Kasumi-1 (cell line): ENCODE measurements at places on chromosomes 7 and 10.
A peak's percentile ranks its signal among the peaks of the same experiment; 100 is the strongest.

DNA sequence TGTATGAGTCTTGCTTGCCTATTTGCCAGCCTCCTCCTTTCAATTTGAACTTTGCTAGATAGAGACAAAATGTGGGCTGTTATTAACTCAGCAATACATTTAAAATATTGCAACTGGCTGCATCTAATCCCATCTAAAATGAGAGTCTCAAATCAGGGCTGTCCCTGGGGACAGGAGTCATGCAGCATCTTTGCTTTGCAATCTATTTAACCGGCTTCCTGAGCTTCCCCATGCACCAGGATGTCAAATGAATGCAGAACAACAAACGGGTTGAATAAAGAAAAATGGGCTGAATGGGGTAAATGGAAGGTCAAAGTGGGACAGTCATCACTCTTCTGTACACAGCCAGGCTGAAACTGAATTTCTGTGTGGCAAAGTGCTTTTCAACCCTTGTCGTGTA is 89.2 kb downstream of the AOAH start:
- no peak for DNase-seq

DNA sequence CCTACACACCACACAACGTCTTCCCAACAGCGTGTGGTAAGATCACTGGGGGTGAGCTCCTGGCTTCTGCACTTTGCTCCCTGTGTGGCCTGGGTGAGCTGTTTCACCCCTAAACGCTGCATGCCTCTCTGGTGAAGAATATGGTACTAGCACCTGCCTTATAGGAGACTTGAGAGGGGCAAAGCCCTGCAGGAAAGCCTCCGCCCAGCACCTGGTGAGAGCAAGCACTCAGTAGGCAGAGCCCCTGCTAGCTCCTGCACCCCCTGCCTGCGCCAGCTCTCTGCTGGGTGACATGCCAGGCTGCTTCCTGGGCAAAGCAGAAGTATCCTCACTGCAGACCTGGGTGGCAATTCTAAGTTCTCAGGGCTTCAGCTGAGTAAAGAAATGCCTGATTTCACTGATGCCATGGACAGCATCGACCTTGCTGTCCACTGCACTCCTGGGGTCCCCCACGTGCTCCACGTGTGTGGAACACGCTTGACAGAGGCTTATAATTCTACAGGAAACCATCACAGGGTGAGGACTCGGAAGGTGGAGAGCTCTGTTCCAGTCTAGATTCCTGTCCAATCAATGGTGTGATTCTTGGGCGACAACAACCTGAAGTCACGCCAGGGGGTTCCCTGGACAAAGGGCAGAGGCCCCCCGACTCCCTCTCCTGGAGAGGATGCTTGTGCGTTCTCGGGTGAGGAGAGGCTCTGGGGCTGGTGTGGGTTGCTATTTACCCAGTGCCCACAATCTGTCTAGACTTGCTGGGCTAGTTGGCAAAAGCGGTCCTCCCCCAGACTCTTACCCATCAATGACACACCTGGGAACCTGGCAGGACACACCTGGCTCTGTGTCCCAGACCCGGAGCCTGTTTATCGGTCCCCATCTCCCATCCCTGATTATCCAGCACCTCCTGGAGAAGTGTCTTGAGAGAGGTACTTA is 5.0 kb upstream of the CALML5 start:
- DNase-seq = no peak

DNA sequence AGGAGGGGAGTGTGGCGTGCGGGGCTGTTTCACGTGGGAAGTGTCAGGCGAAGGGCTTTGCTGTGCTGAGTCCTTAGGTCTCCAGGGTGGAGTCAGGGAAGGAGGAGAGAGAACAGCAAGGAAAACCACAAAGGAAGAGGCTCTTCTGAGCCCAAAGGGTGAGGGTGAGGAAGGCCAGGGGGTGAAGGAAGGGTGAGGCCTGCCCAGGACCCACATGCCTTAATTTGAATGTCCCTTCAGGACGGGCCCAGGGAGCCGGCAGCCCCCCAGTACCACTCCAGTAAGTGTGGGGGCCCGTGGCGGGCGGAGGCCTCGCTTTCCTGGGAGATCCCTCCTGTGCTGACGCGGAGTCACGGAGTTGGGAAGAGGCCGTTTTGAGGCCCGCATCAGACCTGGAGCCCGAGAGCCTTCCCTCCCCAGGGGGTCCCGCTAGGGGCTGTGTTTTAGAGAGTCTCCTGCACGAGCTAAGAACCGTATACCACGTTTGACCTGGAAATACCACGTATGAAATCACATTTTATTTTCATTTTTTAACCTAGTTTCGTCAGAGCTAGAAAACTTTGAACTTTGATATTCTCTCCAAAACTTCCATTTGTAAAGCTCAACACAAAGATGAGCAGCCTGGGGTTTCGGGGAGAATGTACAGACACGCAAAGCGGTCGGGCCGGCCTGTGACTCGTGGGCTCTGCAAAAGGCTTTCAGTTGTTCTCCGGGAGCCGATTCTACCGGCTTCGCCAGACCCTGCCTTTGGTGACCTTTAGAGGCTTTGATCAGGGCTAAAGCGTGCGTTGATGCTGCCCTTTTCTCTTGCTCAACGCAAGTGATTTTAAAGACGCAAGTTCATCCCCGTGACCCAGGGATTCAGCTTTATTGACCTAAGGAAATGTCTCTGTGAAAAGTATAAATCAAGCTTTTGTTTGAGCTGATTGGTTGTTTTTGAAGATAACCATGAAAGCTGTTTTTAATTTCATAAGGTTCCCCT is 23.6 kb upstream of the TTYH3 start:
- no peak for DNase-seq

DNA sequence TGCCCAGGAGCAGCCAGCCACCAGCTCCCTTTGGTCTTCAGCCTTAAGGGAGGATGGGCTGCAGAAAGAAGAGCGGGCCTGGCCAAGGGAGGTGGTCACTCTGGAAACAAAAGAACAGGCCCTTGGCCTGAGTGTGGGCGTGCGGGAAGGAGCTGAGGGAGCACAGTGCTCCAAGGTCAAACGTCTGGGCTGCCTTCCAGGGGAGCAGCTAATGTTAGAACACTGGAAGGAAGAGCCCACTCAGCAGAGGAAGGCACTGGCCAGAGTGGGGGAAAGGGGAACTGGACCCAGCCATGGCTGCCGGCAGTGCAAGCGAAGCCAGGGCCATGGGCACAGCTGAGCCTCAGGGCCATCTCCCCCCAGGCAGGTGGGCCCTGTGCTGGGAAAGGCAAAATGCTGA is 42.7 kb downstream of the FAM53B start:
- DNase-seq = peak; percentile 9

DNA sequence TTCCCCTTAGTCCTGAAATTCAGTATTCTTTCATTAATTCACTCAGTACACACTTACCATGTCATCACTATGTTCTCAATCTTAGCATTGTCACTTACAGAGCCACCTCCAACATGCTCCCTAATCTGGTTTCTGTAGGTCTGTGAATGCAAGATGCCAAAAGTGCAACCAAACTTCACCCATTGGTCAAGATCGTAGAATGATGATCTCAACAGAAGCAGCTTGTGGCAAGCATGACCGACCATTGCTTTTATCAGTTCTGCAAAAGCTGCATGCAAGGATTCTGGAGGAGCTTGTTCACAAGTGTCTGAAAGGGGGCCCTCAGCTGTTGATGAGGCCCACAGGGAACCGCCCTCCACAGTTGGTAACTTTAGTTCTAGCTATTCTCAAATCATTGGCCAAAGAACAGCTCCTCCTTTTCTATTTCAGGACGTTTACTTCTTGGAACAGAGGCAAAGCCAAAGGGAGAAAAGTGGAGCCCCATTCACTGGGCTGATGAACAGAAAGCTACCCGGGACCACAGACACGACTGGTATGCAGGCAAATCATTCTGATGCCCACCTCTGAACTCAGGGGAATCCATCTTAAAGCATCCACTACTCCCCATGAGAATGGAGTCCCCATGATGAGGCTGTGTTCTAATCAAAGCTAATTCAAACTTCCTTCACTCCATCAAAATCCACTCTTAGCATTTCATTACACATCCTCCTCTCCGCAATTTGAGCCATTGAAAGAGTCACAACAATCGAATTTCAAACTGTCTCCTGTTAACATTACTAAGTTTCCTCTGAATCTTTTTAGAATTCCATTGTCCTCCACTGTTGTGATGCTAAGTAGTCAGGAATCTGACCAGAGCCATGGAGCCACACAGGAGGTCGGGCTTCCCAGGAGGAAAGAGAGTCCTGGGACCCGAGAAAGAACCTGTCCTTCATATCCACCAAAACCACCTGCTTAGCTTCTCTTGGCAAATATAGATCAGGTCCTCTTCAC is 13.9 kb downstream of the GRB10 start:
- no peak for DNase-seq

GRCh38 chr7:45495618-45496017 is 78.5 kb upstream of the ADCY1 start:
- no peak for DNase-seq

- no peak for DNase-seq
Measured at GRCh38 chr7:116445447-116446211, 53.9 kb upstream of the CAV2 start.

- no peak for DNase-seq
Measured at GRCh38 chr10:86283466-86284287, 82.9 kb downstream of the GRID1 start.

DNA sequence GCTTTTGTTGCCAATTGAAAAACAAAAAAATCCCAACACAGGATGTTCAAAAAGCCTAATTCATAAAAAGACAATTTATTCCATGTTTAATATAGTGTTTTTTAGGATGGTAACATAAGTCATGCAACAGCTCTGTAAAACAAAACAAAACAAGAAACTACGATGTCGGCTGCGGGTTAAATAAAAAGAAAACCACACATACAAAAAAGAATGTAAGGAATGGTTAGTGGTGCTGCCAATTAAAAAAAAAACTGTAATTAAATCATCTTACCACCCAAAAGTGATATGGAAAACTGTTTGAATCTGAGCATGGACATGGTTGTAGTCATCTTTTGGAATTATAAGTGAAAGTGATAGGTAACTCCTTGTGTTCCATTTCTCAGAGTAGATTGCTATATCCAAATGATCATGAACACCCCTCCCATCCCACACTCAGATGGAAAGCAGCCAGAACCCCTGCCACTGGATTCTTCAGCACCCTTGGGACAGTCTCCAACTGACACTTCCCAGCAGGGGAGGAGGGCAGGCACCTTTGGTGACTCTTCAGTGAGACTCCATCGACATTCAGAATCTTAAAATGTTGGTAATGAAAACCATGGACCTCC is 14.3 kb upstream of the DAGLB start:
- no peak for DNase-seq
